M059J (cell line): ENCODE measurements at places on chromosomes 11 and 22. TPM values are rescaled to one million over a fixed set of nuclear protein-coding genes. Genes with fewer than 3 reads are reported as not detected.

DNA sequence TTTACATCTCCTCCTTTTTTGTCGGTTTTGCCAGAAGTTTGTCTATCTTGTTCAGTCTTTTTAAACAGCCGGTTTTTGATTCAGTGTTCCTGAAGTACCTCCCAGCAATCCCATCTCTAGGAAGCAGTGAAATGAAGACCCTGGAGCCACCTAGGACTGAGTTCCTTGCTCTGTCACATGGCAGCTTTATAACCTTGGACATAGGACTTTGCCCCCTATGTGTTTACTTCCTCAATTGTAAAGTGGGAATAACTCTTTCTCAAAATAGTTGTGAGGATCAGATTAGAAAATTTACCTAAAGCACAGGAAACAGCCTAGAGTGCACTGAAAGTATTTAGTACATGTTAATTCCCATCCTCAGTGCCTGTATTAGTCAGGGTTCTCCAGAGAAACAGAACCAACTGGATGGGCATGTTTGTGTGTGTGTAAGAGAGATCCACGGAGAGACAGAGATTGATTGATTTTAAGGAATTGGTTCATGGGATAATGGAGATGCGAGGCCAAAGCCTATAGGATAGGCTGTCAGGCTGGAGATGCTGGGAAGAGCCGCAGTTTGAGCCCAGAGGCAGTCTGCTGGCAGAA is 20.0 kb downstream of the FAM83F start:
- no peak for DNase-seq

- DNase-seq, result peak; percentile 28
Measured at GRCh38 chr22:33104147-33104854, 46.1 kb upstream of the SYN3 start.

- DNase-seq, result no peak
Measured at GRCh38 chr11:60919956-60920355, 4.3 kb upstream of the TMEM132A start.

- DNase-seq, result peak; percentile 81
Measured at GRCh38 chr11:86745571-86745970, 54.8 kb upstream of the PRSS23 start.

- DNase-seq, result peak; percentile 89
Measured at GRCh38 chr11:32466279-32466915, 31.1 kb upstream of the WT1 start.

GRCh38 chr11:92692826-92693546 is 276.5 kb upstream of the MTNR1B start:
- peak; percentile 12 for DNase-seq

DNA sequence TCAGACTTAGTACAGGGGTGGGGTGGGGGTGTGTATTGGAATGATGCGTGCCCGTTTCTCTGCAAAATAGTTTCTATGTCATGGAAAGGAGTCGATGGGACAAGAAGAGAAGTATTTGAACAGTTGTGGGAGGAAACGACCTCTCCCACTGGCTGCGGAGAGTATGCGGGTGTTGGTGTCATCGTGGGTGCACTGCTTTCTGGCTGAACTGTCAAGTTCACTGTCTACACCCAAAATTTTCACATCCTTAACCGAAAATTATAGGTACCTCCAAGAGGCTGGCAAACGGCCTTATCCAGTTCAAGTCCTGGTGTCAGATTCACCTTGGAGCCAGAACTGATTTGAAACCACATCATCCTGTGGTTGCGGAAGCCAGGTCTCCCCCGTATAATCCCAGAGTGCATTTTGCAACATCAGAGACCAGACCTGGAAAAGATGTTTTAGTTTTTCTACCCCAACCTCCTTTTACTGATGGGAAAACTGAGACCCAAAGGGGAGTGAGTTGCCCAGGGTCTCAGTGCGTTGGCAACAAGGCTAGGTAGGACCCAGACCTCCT is 497 bp upstream of the SSRP1 start:
- peak; percentile 15 for DNase-seq

DNA sequence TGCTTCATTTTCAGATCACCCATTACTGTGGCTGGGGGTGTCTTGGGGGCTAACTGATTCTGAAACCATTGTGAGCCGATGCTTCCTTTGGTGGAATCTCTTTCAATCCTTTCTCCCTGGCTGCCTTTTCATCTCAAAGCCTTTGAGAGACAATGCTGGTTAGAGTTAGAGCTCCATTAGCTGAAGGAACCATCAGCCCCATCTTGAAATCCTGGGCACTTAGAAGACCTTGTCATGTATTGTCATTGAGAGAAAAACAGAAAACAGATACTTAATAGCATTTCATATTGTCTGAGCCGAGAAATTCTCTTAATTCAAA is 6.7 kb downstream of the TEAD1 start:
- DNase-seq, result no peak

- no peak for DNase-seq
Measured at GRCh38 chr22:37231406-37232139, 12.5 kb downstream of the RAC2 start.

DNA sequence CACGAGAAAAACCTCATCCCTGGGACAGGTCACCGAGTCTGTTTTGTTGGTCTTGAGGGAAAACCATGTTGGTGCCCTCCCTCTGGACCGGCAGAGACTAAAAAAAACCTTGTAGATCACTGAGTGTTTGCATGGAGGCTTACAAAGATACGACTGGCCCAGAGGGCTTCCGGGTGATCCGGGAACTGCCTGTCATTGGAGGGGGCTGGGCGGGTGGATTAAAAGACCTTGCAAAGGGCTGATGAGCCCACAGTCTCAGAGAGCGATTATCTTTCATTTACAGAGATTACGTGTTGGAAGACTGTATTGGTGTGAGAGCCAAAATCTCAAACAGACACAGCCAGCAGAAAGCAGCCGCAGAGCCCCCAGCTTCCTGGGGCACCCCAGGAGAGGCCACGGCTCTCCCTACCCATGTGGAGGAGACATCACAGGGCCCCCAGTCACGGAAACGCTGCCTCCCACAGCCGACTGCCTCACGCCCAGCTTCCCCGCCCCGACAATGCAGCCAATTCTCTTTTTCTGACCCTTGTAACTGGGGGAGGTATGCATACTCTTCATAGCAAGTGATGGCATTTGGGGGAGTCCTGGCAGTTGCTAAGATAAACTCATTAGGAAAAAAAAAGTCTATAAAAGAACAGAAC is 426.4 kb downstream of the CTTN start:
- no peak for DNase-seq

- peak; percentile 88 for DNase-seq
Measured at GRCh38 chr11:20125927-20126326, 34.3 kb downstream of the DBX1 start.

GRCh38 chr22:49582181-49582580 is 245.5 kb downstream of the BRD1 start:
- peak; percentile 2 for DNase-seq

DNA sequence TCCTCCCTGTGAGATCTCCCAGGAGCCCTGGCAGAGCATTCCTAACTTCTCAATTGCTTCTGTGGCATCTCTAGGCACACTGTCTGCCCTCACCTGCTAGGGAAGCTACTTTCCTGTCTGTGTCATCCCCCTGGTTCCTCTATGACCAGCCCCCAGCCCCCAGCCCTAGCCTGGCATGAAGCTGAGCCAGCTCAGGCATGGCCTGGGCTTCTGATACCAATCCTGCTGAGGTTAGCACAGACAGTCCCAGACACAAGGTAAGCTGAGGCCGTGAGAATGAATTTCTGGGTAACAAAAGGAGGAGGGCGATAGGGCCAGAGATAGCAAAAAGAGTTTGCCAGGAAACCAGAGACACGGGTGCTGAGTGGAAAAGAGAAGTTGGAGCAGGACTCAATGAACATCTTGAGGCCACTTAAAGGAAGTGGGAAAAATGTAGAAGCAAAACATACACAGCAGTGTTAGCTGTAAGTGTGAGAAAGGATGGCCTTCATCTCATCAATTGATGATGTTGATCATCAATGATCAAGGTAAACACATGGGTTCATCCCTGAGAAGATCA is 87.6 kb upstream of the PICALM start:
- DNase-seq, result no peak

GRCh38 chr11:95149651-95150364 is 60.2 kb downstream of the ENDOD1 start:
- peak; percentile 68 for DNase-seq

DNA sequence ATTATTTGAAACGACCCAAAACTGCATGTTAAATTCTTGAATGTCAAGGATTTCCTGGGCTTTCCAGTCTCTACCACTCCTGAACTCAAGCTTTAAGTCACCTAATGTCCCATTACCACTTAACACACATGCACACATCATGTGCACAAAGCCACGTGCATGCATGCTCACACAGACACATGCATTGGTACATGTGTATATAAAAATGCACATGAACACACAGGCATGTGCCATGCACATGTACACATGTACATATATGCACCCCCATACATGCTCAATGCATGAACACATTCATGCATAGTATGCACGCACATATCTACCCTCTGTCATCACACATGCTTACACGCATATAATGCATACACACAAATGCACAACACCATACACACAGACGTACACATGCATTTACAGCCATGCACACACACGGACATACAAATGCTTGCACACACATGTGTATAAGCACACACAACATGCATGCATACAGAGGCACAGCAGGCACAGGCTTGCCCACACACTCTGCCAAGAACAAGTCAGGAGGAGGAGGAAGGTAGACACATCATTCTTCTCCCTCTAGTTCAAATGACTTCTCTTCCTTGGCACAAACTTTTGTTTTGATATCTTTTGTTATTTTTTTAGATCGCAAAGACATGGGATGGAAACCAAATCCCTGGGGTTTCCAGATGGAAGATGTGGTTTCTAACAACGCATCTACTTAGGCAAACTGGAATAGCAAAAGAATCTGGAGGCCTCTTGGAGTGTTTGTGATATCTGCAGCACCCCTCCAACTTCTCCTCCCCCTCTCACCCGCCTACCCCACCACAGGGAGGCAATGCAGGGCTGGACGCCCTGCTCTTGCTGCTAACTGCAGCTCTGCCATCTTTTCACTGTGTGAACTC is 24.6 kb downstream of the RASD2 start:
- no peak for DNase-seq

- DNase-seq, result peak; percentile 44
Measured at GRCh38 chr22:17753401-17753989, 20.8 kb downstream of the BID start.

GRCh38 chr11:114077482-114078305 is 18.2 kb downstream of the ZBTB16 start:
- DNase-seq, result no peak

DNA sequence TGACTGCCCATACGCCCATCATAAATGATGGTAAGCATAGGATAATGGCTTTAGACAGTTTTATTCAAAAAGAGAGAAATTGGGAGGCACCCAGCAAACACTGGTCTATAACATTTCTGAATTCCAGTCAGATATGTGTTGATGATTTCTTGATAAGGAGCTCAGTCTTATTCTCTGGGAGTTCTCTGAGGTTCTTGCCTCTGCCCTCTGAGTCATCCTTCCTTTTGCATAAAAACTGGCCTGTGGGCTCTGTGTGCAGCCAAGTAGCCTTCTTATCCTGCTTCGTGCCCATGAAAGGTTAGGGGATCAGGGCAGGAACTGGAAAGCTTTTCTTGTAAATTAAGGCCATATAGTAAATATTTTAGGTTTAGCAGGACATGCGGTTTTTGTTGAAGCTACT is 48.9 kb downstream of the FAR1 start:
- DNase-seq, result peak; percentile 97

DNA sequence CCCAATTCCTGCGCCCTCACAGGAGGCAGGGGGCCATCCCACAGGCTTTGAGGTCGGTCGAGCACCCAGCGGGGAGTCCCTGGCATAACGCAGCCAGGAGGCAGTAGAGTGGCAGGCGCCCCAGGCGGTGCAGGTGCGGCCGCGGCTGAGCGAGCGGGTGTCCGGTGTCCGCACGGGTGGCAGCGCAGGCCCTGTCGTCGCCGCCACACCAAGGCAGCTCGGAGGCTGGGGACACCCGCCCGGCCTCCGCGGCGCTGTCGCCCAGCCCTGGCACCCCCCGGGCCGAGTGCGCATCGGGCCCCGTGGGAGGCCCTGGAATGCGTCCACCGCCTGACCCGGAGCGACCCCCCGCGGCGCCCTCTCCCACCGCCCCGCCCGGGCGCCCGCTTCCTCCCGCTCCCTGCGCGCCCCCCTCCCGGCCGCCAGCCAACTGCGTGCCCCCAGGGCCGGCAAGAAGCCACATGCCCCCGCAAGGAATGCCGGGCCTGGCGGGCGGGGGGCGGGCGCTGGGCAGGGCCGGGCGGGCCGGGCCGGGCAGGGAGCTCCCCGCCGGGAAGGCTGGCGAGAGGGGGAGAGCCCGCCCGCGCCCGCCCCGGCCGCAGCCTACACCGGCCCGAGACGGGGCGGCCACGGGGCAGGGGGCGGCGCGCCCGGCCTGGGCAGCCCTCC is 33.9 kb downstream of the PRDM11 start:
- peak; percentile 71 for DNase-seq

GRCh38 chr11:46275964-46276641 is 1.4 kb upstream of the CREB3L1 start:
- DNase-seq, result no peak

DNA sequence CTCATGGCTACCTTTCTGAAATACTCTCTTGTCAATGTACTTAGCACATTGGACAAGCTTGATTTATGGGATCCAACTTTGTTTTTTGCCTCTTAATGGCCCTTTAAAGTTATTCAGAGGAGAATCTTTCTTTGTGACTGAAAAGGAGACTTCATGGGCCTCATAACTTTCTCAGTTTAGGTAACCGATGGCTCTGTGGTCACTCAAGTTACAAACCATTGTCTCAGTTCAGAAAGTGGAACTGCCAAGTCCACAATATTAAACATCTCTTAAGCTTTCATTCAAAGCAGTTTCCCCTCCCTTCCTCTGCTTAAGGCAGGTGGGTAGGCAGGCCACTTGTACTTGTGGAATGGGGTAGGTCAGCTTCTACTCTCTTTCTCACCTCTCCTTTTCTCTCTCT is 12.3 kb upstream of the ARL14EP start:
- no peak for DNase-seq

- no peak for DNase-seq
Measured at GRCh38 chr22:50572965-50573364, 5.3 kb downstream of the CPT1B start.

- DNase-seq, result no peak
Measured at GRCh38 chr11:58562375-58562800, 13.3 kb downstream of the LPXN start.

DNA sequence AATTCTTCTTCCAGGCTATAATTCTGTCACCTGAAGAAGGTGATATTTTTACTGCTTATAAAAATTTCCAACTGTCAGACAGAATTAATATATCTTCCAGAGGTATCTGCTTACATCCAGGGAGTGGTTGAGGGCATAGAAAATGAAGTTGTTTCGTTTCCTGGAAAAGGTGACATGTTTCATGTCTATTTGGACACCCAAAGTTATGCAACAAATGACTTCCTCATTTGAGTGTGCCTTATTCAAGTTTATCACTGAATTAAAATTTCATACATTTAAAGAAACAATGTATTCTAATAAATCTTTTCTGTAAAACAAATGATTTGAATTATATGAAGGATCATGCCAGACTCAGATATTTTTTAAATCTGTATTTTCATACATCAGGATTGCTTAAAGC is 8.5 kb upstream of the GRAMD1B start:
- DNase-seq, result no peak

The PDGFD gene
- total RNA-seq, result 30.0 and 38.6 TPM in 2 replicates

The VPREB3 gene
- not detected in 2 replicates for total RNA-seq

The XKR3 gene
- 0.37 and 0.44 TPM in 2 replicates for total RNA-seq

The DUSP8 gene
- 1.2 and 3.5 TPM in 2 replicates for total RNA-seq

The SEPTIN3 gene
- 0.05 and 0.17 TPM in 2 replicates for total RNA-seq

The DDTL gene
- 3.7 and 4.1 TPM in 2 replicates for total RNA-seq

The DDX25 gene
- not detected in 2 replicates for total RNA-seq
